CD4-positive, alpha-beta T cell treated with Interleukin-6 for 4 hours (primary cell): ENCODE measurements at places on chromosomes 6 and 20.

DNA sequence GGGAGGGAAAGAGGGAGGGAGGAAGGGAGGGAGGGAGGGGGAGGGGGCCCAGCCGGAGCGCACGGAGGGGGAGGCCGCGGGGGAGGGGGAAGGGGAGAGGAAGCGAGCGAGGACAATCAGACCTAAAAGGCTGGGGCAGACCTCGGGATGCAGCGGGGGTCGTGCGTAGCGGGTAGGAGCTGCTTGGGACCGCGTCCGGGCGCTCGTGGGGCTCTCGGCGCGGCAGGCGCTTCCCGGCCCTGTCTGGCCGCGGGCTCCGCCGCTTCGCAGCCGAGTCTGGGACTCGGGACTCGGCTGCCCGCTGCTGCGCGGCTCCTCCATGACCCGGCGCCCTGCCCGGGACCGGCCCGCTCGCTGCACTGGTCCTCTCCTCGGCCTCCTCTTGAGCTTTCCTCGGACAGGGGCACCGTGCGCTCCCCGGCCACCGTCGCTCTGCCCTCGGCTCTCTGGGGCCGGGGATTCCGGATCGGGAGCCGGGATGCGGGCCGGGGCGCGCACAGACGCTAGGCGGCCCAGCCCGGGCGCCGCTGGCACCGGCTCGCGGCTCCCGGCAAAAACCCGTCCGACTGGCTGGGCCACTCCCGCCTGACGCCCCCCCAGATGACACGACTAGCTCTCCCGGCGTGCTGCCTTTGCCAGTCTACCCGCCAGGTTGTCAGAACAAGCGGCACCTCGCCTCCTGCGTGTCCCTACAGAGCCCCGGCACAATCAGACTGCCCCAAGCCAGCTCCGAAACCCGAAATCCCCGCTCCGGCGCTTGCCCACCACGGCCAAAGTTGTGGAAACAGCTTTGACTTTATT lies 2.2 kb downstream of the TFAP2A start:
- no peak for DNase-seq

GRCh38 chr20:4736875-4737274 lies 15.2 kb downstream of the PRND start:
- no peak for DNase-seq

- peak; percentile 56 for DNase-seq
Observed at GRCh38 chr6:26232940-26233648, 131.9 kb upstream of the BTN3A2 start.

GRCh38 chr6:164072240-164072666 lies 657.7 kb downstream of the QKI start:
- no peak for DNase-seq

GRCh38 chr6:156425359-156426020 lies 351.7 kb upstream of the ARID1B start:
- DNase-seq: no peak

- DNase-seq: no peak
Observed at GRCh38 chr6:125544819-125545218, 204.6 kb upstream of the HEY2 start.

DNA sequence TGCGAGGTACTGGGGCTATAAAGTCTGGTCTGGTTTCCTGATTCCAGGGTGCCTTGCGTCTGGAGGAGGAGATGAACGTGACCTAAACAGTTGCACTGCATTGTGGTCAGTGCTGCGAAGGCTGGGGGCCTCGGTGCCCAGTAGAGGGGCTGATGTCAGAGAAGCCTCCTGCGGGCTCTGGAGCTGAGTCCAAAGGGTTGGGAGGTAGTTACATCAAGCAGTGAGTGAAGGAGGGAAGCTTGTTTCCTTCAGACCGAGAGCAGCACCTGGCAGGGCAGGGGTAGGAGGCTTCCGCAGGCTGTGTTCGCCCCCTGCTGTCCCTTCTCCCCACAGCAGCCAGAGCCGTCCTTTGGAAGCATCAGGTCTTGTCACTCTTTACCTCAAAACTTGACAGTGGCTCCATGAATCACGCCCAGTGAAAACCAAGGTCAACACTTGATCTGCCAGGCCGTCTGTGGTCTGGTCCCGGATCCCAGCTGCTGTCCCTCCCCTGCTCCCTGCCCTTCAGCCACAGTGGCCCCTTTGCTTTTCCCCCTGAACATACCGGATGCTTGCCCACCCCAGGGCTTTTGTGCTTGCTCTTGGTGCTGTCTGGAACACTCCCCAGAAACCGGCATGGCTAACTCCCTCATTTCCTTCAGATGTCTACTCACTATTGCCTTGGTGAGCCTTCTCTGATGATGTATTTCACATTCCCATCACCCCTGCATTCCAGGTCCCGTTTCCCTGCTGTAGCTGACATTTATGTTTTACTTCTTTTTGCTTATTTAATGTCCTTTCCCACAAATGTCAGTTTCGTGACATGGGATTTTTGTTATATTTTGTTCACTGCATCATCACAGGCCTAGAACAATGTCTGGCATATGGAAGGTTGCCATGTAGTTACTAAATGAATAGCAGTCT lies 7.0 kb downstream of the DYNLRB1 start:
- DNase-seq: peak; percentile 61

GRCh38 chr6:24249926-24250325 lies 107.9 kb downstream of the DCDC2 start:
- DNase-seq: no peak

GRCh38 chr6:2516059-2516458 lies 234.7 kb downstream of the MYLK4 start:
- no peak for DNase-seq

DNA sequence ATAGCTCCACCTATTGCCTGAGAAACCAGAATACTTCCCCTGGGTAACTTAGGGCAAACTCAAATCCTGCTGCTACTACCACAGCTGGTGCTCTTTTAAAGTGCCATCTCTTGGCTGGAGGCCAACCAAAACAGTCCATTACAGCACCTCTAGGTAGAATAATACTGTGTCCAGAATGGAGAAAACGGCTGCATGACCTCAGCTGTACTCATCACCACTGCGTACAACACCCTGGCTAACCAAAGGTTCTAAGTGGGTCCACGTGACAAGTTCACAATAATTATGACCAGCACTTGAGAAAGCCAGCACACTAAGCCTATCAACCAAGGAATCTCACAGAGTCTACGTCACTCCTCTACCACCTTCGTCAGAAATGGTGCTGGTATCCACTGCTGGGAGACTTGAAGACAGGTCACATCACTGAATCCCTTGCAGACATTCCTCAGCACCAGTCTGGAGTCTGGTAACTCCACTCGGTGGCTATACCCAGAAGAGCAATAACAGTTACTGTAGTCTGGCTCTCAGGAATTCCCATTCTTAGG lies 40.9 kb upstream of the PKIB start:
- no peak for DNase-seq
